ENCODE measurements at places on chromosomes 4 and X.

GRCh38 chr4:141759796-141760425 lies 123.5 kb downstream of the IL15 start:
- DNase-seq: no peak

GRCh38 chr4:168656946-168657473 lies 160.2 kb downstream of the PALLD start:
- no peak for DNase-seq

DNA sequence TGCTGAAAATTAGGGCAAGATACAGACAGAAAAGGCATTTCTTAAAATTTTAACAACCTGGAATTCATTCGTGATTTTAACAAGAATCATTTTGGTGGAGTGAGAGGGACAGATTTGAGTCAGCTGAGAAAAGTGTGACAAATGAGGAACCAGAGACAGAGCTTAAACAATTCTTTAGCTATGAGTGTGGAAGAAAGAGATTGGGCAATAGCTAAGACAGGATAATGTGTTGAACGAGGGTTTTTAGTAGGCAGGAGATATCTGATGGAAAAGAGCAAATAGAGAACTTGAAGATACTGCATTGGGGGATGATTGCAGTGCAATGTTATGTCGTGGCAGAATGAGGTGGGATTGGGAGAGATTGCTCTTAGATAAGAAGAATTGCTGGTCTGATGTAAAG lies 164.2 kb upstream of the SPRY1 start:
- no peak for DNase-seq

- no peak for DNase-seq
Measured at GRCh38 chr4:171022824-171023230, 790.4 kb upstream of the GALNTL6 start.

- DNase-seq: no peak
Measured at GRCh38 chr4:1246901-1247863, 1.7 kb downstream of the CTBP1 start.

GRCh38 chr4:15906020-15906443 lies 32.5 kb downstream of the FGFBP1 start:
- DNase-seq: peak; percentile 81
